ENCODE measurements at places on chromosomes 1 and 21. TPM values are rescaled to one million over a fixed set of nuclear protein-coding genes. Genes with fewer than 3 reads are reported as not detected.

Gene APOBEC4
- not detected for total RNA-seq

GRCh38 chr21:26806801-26807295 is 38.4 kb downstream of the ADAMTS1 start:
- DNase-seq, result no peak
- H3K27me3 ChIP-seq, result no peaks in the 10 kb centered on the region
- no peaks in the 10 kb centered on the region for H3K36me3 ChIP-seq
- no peaks in the 10 kb centered on the region for H3K4me1 ChIP-seq
- no peak overlapping the region for H3K4me3 ChIP-seq

Gene BLACAT1
- total RNA-seq, result 2.8 TPM

DNA sequence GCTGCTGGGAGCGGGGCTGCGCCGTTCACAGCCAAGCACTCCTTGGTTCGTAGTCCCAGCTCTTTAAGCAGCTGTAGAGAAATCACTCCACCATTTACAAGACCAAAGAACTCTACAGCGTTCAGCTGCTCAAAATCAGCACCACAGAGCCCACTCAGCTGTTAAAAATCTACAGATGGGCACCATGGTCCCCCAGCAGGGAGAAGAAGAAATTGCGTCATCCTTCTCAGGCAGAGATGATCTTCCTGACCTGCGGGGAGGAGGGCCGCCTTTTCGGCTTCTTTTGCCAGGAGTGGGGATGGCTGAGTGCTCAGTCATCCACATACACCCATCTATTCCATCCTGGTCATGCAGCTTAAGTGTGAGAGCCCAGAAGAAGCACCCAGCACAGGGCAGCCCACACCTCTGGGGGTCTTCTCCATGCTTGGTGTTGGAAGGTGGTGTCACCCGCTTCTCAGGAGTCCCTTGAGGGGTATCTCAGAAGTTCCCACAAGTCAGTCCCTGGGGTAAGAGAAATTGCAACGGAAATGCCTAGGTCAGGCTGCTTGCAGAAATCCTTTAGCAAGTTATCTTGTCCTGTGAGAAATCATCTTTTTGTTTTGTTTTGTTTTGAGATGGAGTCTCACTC is 163.8 kb downstream of the NPHP4 start:
- peaks cover 11% of the 10 kb centered on the region for H3K4me1 ChIP-seq
- DNase-seq, result peak; percentile 5
- no peaks in the 10 kb centered on the region for H3K27me3 ChIP-seq
- H3K27ac ChIP-seq, result no peak overlapping the region
- no peaks in the 10 kb centered on the region for H3K36me3 ChIP-seq
- no peak overlapping the region for H3K4me3 ChIP-seq

- no peak for DNase-seq
- no peak overlapping the region for H3K27ac ChIP-seq
- H3K4me1 ChIP-seq, result no peaks in the 10 kb centered on the region
- H3K4me3 ChIP-seq, result no peak overlapping the region
- H3K27me3 ChIP-seq, result no peaks in the 10 kb centered on the region
Measured at GRCh38 chr1:205068457-205069040, 15.7 kb downstream of the TMEM81 start.

DNA sequence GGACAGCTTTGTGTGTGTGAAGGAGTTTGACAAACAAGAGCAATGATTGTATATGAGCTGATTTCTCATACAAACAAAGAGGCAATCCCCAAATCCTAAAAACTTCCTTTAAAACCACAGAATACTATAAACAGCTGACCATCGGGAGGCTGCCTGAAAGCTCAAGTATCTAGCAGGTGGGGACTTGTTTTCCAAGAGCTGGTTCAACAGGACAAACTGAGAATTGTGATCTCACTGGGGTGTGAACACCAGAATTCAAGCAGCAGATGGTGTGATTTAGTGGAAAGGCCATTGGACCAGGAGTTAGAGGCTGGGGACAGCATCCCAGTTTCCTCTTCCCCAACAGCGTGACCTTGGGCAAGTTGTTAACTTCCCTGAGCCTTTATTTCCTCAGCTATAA is 13.9 kb downstream of the LMX1A start:
- no peak overlapping the region for H3K27ac ChIP-seq
- no peak for DNase-seq
- H3K4me3 ChIP-seq, result no peak overlapping the region
- H3K36me3 ChIP-seq, result no peaks in the 10 kb centered on the region

DNA sequence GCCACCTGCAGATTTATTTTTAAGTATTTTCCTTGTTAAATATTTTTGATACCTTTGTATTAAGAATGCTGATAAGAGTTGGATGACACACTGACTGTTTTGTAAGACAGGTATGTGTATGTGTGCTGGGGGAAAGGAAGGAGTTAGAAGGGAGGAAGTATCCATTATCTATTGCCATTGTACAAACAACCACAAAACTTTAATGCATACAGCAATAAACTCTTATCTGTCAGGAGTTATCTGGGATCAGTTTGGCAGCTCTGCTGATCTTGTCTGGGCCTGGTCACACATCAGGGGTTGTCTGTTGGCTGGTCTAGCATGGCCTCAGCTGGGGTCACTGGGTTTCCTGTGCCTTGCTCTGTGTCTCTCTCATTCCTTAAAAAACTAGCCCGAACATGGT is 423.9 kb upstream of the USP24 start:
- no peaks in the 10 kb centered on the region for H3K27me3 ChIP-seq
- no peak overlapping the region for H3K27ac ChIP-seq
- H3K4me3 ChIP-seq, result no peak overlapping the region
- peaks cover 11% of the 10 kb centered on the region for H3K4me1 ChIP-seq
- DNase-seq, result no peak

DNA sequence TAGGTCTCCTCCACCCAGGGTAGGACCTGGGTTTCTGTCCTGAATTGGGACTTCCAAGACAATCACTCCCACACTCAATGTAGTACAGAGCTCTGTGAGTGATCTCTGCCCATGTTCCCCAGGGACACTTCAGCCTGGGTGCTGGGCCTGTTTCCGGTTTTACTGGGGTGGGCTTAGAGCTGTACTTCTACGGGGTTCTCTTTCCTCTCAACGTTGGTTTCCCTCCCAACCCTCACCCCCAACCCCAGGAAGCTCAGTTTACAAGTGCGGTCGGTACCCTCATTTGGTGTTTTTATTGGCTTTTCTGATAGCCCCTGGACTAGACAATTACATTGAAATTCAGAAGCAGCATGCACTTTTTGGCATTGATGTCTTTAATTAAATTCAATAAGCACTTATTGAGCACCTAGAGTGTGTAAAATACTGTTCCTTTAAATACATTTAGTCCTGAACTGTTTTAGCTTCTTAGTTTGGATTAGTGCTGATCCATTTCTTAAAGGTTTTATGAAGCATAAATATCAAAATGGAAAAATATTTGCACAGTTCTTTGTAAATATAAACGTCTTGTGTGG is 542 bp upstream of the XPR1 start:
- H3K27me3 ChIP-seq, result no peaks in the 10 kb centered on the region
- peaks cover 23% of the 10 kb centered on the region for H3K4me1 ChIP-seq
- no peak overlapping the region for H3K27ac ChIP-seq
- no peaks in the 10 kb centered on the region for H3K36me3 ChIP-seq

DNA sequence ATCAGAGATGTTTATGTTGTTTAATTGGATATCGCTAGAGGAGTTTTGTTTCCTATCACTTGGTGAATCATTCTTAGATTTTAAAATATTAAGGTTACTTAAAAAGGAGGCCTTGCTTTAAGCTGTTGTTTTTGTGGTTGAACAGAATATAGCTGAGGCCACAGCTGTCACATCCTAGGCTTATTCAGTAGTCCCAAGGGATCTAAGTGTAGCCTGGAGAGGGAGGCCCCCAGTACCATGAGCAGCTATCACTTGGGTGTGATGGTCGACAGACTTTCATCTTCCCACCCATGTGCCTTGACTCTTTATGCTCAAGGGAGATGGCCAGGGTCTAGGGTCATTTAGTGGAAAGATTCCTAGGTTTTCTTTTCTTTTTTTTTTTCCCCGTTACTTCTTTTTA is 278.7 kb downstream of the HHAT start:
- no peaks in the 10 kb centered on the region for H3K36me3 ChIP-seq
- H3K27me3 ChIP-seq, result no peaks in the 10 kb centered on the region
- H3K4me3 ChIP-seq, result no peak overlapping the region
- H3K4me1 ChIP-seq, result no peaks in the 10 kb centered on the region
- no peak for DNase-seq

GRCh38 chr1:14334336-14335176 is 263.9 kb upstream of the KAZN start:
- DNase-seq, result no peak
- H3K36me3 ChIP-seq, result no peaks in the 10 kb centered on the region
- no peaks in the 10 kb centered on the region for H3K4me1 ChIP-seq
- no peaks in the 10 kb centered on the region for H3K27me3 ChIP-seq
- no peak overlapping the region for H3K27ac ChIP-seq

Gene IGFN1
- 26.3 TPM for total RNA-seq

DNA sequence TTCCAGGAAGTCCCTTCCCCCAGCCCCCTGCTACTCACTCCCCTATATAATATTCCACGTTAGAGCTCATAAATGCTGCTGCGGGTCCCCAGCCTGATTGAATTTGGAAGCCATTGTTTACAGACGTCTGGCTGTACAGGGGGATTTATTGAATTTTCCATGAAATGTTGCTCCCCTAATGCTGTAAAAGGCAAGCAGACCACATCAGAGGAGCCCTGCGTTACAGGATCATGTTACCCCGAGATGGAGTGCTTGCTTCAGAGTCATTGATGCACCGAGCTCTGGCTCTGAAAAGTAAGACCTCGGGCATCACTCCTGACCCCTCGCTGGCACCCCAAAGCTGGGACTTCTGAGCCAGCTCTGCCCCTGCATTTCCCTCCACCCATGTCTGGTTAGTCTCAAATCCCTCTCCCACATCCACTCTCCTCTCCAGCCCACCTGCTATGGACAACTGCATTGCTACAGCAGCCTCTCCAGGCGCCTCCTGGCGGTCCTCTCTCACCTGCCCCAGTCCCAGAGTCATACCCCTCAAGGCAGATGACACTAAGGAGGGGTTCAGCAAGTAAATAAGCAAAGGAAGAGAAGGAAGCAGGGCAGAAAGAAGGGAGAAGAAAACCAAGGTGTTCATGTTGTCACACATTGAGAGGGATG is 127.8 kb downstream of the TMEM53 start:
- H3K4me3 ChIP-seq, result no peak overlapping the region
- H3K27me3 ChIP-seq, result no peaks in the 10 kb centered on the region
- H3K4me1 ChIP-seq, result no peaks in the 10 kb centered on the region
- H3K27ac ChIP-seq, result no peak overlapping the region
- no peak for DNase-seq

DNA sequence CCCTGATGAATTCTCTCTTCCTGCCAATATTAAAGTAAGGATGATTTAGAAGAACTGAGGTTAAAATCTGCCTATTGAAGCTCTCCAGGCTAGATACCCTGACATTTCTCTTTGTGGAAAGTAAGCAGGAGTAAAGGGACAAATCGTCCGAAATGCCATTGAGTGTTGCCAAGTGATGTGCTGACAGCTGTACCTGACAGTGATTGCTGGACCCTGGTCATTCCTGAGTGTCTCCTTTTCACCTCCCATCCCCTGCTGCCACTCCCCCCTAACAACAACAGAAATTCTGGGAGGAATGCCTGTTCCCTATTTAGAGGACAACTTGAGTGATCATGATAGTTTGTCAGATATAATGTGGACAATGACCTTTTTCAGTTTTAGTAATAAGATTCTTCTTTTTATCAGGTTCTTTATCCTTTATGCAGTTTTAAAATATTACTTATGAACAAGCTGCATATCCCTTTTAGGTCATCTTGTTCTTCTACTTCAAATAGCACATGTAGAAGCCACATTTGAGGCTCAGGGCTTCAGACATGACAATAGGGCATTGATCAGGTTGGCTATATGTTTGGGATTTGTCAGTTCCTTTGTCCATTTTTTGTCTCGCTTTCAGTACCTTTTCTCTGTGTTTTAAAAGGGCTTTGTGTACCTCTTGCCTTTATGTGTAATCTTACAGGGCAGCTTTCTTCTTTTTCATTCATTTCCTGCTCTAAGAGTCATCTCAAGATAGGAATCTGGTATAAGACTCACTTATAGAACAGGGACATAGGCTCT is 56.0 kb downstream of the ITSN1 start:
- no peaks in the 10 kb centered on the region for H3K27me3 ChIP-seq
- no peaks in the 10 kb centered on the region for H3K36me3 ChIP-seq
- no peak overlapping the region for H3K27ac ChIP-seq
- no peak overlapping the region for H3K4me3 ChIP-seq
- DNase-seq, result no peak

- no peaks in the 10 kb centered on the region for H3K27me3 ChIP-seq
- H3K27ac ChIP-seq, result peak overlapping the region; percentile 80
- peaks cover 40% of the 10 kb centered on the region for H3K4me1 ChIP-seq
- H3K4me3 ChIP-seq, result no peak overlapping the region
Measured at GRCh38 chr1:3313576-3313950, 140.9 kb upstream of the ARHGEF16 start.

- peaks cover 25% of the 10 kb centered on the region for H3K36me3 ChIP-seq
- H3K4me3 ChIP-seq, result no peak overlapping the region
- DNase-seq, result no peak
- H3K4me1 ChIP-seq, result peaks cover 24% of the 10 kb centered on the region
- no peak overlapping the region for H3K27ac ChIP-seq
Measured at GRCh38 chr1:225875044-225875815, 7.0 kb downstream of the TMEM63A start.

DNA sequence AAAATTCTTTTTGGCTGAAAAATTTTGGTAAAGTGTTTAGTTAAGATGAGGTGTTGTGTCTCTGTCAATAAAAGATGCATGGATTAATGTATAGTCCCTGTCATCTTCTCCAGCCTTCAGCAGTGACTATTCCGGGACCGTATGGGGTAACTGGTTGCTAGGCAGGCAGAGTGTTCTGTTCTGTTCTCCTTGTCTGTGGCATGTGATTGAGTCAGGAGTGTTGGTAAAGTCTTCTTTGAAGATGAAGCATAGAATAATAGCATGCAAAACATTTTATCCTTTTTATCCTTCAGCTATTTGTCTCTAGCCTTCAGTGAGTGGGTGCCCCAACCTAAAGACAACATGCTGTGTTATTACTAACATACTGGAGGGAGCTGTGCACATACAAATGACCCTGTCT is 74.6 kb downstream of the RGL1 start:
- no peak overlapping the region for H3K27ac ChIP-seq
- no peaks in the 10 kb centered on the region for H3K27me3 ChIP-seq
- no peak for DNase-seq
- H3K4me1 ChIP-seq, result peaks cover 35% of the 10 kb centered on the region
- H3K4me3 ChIP-seq, result no peak overlapping the region

Gene AXDND1
- total RNA-seq, result 3.7 TPM

DNA sequence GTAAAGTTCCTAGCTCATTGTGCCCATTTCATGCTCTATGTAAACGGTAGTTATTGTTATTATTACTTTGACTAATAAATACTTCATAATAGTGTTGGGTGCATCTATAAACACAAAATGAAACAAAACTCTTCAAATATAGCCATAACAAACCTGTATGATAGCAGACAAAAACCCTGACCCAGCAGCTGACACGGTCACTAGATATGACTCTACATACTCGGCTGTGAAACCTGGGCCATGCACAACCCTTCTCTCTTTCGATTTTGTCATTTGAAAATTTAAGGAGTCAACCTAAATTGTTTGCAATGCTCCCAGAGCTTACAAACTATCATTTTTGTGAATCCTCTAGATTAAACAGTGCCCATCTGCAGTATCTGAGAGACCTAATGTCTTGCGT is 8.0 kb upstream of the RGS13 start:
- no peak overlapping the region for H3K27ac ChIP-seq
- no peak for DNase-seq
- H3K27me3 ChIP-seq, result no peaks in the 10 kb centered on the region
- H3K4me1 ChIP-seq, result no peaks in the 10 kb centered on the region
- H3K4me3 ChIP-seq, result no peak overlapping the region

Gene NBPF10
- 3.5 TPM for total RNA-seq

Gene BGLAP
- total RNA-seq, result 1.0 TPM

Gene CSF1
- 35.0 TPM for total RNA-seq
